Stimulated activated CD8-positive, alpha-beta memory T cell treated with anti-CD3 and anti-CD28 coated beads, Interleukin-4, amount 100 ng/mL, for 1 hour (primary cell): ENCODE measurements at places on chromosomes 1 and 21.

GRCh38 chr1:171969813-171970212, 128.5 kb downstream of the DNM3 start:
- no peak for DNase-seq

- no peak for DNase-seq
Measured at GRCh38 chr1:156559797-156560385, 12.5 kb downstream of the IQGAP3 start.

GRCh38 chr1:54583307-54583686, 35.3 kb downstream of the ACOT11 start:
- DNase-seq = no peak

DNA sequence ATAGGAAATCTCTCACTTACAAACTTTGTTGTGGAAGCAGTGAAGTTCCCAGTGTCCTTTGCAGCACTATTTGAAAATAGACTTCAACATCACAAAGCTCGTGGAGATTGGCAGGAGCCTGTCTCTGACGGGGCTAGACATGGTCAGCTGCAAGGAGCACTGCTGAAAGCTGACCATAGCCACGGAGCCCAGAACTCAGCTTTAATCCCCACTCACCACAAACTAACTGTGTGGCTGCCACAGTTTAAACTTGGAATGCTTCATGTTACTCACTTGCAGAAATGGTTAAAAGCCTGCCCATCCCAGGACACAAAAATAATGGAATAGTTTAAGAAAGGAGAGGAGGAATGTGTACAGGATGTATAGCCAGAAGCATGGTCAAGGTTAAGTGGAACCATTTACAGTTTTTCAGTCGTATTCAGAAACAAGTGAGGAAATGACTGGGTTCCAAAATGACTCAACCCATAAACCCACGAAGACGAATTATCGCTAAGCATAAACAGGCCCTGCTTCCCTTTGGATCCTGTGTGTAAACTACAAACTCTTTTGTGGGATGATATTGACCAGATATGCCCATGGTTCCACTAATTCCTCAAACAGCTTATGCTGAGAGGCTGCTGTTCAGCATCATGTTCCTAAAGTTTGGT, 18.2 kb downstream of the DNALI1 start:
- DNase-seq = no peak
